SW 1271 (cell line): ENCODE measurements at places on chromosomes 11 and 22.

- DNase-seq, result no peak
These were observed 1.8 kb downstream of the DCPS start for GRCh38 chr11:126305699-126306098.

DNA sequence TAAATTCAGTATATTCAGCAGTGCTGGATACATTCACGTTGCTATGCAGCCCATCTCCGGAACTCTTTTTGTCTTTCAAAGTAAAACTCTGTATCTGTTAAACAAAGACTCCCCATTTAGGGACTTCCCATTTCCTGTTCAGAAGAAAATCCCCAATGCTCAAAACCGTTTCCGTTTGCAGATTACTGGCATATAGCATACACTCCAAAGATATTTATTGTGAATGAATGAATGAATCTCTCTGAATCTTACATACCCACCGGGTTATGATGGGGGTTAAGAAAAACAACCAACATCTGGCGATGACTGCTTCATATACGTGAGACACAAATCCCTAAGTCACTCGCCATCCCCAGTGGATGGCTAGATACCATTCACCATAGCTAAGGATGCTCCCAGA lies 1.6 kb downstream of the THY1 start:
- DNase-seq, result no peak

DNA sequence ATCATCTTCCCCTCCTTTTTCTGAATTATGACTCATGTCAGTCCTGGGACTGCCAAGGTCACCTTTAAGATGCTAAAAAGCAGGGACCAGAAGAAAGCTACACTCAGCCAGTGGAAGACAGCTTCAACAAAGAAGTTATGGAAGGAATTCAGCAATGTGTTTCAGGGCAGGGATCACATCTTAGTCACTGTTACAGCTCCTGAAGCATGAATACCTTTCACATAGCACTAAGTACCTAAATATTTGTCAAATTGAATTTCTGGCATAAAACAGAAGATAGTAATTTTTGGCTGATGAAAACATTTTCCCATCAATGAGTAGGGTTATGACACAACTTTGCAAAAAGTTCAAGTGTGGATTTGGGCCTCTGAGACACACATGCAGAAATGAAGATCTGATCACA lies 5.2 kb downstream of the DDB1 start:
- DNase-seq, result no peak

GRCh38 chr11:125494031-125494360 lies 2.1 kb downstream of the FEZ1 start:
- no peak for DNase-seq

DNA sequence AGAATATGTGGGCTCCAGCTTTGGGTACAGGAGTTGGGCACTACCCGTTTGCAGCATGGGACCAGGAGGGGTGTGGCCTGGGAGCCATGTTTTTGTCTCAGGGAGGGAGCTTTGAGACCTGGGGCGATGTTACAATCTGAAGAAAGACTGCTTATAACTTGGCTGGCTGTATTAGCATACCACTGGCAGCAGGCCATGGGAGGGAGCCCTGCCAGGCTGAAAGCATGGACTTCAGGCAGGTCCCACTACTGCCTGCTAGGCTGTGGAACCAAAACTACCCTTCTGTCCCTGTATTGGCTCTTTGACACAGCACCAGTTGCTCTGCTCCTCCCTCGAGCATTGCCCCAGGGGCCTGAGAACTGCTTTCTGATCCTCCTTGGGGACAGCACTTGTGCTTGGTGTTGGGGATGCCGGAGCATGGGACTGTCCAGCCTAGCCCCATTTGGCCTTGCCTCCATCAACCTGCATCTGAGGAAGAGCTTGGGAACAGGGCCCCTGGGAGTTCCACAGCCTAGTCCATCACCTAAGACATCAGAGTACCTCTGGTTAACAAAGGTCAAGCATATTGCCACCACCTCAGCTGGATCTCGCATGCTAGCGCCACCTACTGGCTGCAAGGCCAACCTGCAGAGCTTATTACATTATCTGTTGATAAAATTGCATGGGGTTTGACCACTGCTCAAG lies 217.4 kb downstream of the SBF2 start:
- no peak for DNase-seq

GRCh38 chr11:128697645-128698174 lies 3.8 kb downstream of the FLI1 start:
- DNase-seq, result no peak

GRCh38 chr11:8356721-8357504 lies 93.2 kb upstream of the LMO1 start:
- DNase-seq, result no peak

DNA sequence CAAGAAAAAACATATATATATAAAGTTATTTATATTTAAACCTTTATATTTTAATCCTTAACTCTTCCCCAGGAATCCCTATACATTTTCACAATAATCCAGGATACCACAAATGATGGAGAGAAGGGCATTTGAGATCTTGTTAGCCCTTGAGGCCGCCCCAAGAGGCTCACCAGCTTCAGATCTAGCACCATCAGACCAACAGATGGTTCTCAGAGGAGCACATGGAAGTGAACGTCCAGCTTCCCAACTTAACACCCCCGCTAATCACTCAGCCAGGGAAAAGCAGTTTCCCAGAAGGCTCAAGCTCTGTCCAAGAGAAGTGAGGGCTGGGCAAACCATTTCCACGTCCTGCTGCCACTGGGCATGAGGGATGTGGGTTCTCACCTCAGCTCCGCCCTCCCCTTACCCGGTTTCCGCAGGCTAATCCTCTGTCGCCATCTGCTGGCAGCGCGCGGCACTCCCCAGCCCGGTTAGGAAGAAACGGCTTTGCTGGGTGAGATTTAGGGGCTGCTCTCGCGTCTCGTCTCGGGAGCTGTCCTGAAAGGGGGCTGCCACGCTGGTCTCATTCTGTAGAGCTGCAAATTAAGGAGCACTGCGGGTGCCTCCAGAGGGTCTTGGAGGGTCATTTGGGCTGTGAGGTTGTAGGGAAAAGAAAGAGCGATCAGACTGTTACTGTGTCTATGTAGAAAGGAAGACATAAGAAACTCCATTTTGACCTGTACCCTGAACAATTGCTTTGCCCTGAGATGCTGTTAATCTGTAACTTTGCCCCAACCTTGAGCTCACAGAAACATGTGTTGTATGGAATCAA lies 6.8 kb upstream of the FAM111A start:
- peak; percentile 27 for DNase-seq

DNA sequence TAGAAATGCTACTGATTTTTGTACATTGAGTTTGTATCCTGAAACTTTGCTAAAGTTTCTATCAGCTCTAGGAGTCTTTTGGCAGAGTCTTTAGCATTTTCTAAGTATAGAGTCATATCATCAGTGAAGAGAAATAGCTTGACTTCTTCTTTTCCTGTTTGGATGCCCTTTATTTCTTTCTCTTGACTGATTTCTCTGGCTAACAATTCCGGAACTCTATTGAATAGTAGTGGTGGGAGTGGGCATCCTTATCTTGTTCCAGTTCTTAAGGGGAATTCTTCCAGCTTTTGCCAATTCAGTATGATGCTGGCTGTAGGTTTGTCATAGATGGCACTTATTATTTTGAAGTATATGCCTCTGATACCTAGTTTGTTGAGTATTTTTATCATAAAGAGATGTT lies 197.7 kb downstream of the AASDHPPT start:
- no peak for DNase-seq

- no peak for DNase-seq
These were observed 3.2 kb downstream of the ARVCF start for GRCh38 chr22:20013382-20013871.

DNA sequence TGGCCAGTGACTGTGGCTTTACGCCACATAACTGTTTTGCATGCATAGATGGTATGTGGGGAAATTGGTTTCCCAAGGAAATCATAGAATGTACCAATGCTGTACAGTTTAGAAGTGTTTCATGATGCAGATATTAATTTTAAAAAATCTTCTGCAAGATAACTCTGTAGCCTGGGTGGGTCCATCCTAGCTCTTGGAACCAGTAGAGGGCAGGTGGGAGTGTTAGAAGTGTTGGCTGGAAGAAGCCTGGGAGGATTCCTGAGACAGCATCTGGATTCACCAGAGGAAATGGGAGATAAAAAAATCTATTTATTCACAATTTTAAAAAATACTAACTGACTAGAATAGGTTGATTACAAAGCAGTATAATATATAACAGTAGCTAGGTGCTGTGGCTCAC lies 139.9 kb upstream of the GRIA4 start:
- DNase-seq, result no peak

DNA sequence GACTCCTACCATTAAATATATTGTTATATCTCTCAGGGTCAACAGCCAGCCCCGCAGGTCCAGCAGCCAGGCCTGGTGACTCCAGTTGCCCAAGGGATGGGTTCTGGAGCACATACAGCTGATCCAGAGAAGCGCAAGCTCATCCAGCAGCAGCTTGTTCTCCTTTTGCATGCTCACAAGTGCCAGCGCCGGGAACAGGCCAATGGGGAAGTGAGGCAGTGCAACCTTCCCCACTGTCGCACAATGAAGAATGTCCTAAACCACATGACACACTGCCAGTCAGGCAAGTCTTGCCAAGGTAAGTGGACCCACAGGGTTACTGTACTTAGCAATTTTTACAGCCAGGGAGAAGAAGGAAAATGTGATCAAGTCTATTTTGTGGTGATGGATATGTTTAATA lies 35.1 kb downstream of the EP300 start:
- no peak for DNase-seq

- DNase-seq, result no peak
These were observed 15.1 kb upstream of the CD3E start for GRCh38 chr11:118289401-118289800.

DNA sequence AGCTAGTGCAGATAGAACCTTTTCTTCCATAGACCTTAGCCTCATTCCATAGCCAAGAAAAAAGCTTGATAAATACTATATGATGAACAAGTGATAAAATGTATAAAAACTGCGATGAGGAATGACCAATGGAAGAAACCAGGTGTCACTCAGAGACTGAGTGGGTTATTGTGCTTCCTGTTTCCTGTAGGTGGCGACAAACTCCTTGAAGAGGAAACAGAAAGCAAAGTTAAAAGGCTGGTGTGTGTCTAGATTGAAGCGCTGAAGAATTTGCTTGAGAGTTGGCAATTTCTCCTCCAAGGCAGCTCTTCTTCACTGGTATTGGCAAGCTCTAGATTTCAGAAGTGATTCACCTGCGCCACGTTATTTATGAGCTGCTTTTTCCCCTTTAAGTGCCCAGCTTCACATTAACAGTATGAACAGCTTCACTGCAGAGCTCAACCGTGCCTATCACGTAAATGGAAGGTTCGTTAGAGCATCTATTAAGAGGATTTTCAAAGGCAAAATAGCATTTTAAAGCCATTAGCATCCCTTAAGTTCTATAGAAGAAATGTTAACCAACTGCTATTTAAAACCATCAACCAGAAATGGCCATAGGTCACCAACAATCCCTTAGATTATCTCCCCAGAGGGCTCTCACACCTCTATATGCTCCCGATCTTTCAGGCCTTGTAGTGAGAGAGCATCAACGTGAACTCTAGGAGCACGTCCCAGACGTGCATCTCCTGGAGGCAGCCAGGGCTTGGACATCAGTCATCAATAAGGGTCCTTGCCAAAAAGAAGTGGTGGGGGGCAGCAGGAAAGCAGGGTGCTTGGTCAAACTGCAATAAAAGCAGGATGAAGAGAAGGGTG lies 179.4 kb downstream of the CADM1 start:
- peak; percentile 38 for DNase-seq
